ENCODE measurements at places on chromosomes 6 and 20. TPM values are rescaled to one million over a fixed set of nuclear protein-coding genes. Genes with fewer than 3 reads are reported as not detected.

- no peak for DNase-seq
Observed at GRCh38 chr20:48196486-48196885, 411.2 kb upstream of the SULF2 start.

DNA sequence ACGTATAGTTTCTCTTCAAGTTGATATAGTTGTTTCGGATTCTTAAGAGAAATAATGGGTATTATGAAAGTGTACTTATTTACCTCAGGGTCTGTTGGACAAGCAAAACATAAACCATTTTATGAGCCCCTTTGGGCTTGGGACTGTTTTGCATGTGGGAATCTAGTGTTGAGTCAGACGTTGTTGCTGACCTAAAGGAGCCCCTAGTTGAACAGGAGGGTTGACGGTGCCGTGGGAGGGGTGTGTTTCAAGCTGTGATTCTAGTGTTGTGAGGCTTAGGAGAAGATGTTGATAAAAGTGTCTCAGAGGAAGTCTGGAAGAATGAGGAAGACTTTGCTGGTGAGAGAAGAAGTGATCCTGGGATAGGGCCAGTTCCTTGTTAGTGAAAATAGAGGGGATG lies 140.0 kb downstream of the ARID1B start:
- DNase-seq, result no peak

DNA sequence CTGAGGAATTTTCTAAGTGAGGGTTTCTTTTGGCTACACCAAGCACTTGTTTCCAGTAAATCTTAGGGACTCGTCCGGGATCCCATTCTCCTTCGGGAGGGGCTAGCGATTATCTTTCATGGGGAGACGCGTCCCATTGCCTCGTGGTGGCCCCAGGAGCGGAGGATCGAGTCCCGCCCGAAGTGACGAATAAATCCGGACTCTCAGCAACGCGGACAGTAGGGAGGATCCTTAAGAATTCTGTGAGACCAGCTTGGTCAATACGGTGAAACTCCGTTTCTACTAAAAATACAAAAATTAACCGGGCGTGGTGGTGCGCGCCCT lies 69.1 kb upstream of the PRSS16 start:
- no peak for DNase-seq

DNA sequence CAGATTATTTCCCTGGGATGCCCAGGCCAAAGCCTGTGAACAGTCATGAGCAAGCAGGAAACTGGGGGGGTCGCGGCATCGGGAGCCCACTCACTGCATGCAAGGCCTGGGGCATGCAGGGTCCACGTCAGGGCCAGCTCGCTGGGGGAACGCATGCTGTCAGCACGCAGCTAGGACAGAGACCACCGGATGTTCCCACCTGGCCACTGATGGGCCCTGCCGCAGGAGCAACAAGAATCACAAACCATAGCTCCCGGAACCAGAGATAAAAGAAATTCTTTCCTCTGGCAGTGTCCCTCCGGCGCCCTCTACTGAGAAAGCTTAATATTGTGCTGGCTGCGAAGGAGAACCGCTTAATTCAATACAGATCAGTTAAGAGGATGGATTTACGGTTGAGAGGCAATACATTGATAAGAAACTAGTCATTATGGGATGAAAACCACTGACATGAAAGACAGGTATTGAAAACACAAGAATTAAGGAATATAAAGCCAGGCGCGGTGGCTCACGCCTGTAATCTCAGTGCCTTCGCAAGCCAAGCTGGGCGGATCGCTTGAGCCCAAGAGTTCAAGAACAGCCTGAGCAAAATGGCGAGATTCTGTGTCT lies 32.6 kb downstream of the C6orf15 start:
- peak; percentile 65 for DNase-seq

- DNase-seq, result no peak
Observed at GRCh38 chr20:38828514-38829295, 23.2 kb downstream of the PPP1R16B start.

DNA sequence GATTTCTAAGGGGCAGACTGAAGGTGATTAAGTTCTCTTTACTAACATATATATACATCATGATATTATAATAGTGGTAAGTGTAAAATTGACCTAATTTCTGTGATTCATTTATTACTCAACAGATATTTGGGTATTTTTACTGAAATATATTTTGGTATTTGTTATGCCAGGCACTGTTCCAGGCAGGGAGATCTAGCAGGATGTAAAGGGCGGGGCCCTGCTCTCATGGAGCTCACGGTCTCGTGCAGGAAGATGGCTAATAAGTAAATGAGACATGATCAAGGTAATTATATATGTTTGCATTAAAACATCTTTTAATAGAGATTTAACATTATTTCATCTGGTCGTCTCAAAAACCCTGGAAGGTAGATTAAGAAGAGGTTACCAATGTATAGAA lies 27.7 kb downstream of the FAM50B start:
- DNase-seq, result no peak

DNA sequence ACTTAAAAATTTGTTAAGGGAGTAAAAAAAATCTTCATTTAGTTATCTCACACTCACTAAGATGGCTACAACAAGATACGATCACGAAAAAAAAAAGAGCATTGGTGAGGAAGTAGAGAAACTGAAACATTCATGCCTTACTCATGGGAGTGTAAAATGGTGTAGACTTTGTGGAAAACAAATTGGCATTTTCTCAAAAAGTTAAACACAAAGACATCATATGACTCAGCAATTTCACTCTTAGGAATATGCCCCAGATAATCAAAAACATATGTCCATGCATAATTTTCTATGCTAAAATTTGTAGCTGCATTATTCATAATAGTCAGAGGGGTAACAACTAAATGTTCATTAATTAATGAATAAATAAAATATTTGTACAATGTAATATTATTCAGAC lies 120.9 kb upstream of the IRAK1BP1 start:
- DNase-seq, result peak; percentile 65

DNA sequence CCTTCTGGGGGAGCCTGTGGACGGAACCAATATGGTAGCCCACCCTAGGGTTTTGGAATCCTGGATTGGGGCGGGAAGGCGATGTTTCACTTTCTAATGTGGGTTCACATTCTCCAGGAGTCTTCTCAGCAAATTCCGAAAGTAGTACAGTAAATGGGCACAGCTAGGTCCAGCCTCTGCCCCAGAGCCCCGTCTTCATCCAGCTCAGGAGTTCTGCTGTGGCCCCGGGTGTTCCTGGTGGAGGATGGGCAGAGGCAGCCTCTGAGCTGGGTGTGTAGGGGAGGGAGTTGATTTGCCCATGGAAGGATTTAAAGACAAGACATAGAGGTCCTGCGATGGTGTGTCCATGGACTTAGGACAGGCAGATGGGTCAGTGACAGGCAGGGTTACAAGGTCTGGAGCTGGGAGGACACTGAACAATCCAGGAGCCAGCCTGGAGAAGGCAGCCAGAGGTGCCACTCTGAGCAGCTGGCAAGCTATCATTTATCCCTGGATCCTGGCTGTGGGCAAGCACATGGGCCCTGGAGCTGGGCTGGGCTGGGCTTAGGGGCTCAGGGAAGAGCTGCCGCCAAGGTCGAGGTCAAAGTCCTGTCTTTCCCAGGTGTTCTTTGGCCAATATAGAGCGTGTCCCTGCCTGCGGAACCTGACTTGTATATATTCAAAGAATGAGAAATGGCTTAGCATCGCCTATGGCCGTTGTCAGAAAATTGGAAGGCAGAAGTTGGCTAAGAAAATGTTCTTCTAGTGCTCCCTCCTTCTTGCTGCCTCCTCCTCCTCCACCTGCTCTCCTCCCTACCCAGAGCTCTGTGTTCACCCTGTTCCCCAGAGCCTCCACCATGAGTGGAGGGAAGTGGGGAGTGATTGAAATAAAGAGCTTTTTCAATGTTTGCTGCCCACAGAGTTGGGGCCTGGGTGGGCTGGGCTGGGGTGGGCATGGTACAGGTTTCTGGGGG lies 6.7 kb downstream of the CLPSL1 start:
- no peak for DNase-seq

- no peak for DNase-seq
Observed at GRCh38 chr6:31138982-31139381, at the start of gene PSORS1C2. Gene PSORS1C2, minus strand, starts transcription at chr6:31139066. Its CDS starts 40 bp downstream, at chr6:31139026.

GRCh38 chr6:169867751-169868191 lies 116.3 kb downstream of the ERMARD start:
- no peak for DNase-seq

DNA sequence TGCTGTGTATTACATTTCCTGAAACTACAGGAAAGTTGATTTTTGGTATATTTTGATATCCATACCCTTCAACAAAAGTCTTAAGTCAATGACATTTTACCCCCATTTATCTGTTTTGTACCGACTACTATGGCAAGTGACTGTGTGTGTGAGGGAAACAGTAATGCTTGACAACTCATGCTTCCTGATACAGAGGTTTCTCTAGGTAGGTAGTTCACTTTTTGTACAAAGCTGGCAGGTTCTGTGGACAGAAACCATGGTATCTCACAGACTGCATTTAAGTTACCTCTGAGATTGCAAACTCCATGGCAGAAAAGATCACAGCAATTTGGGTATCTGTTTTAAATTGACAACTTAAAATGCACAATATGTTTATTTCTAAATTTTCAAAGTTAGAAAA lies 28.8 kb downstream of the FARS2 start:
- no peak for DNase-seq

- DNase-seq, result no peak
Observed at GRCh38 chr20:43727980-43728590, 1.3 kb upstream of the GTSF1L start.

- peak; percentile 76 for DNase-seq
Observed at GRCh38 chr6:7505189-7505699, 36.2 kb upstream of the DSP start.

- DNase-seq, result no peak
Observed at GRCh38 chr20:46157625-46158024, 39.5 kb downstream of the CD40 start.

DNA sequence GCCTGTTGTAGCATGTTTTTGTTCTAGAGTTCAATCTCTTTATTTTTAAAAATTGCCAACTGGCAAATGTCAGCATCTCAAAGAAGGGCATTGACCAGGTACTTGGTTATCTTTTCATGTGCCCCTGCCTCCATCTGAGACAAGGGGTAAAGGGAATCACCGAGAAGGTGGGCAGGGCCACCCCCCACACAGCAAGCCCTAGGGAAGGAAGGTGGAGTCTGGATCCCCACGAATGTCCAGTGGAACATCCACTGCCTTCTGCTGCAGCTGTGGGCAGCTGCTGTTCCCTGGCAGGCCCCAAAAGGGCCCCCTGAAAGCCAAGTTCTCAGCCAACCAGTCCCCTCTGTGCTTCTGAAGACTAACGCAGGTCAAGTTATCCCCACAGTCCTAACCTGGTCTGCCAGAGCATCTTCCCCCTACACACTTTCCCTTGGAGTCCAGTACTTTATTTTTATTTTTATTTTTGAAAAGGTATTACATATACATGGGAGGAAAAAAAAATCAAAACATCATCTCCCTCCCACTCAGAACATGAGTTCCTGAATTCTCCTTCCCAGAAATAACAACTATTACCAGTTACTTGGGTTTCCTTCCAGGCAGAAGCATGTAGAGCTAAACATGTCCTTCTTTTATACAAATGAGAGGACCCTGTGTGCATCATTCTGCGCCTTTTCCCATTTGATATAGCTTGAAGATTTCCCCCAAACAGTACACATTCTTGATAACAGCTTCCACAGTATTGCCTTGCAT lies 253.7 kb downstream of the MAFB start:
- DNase-seq, result no peak

GRCh38 chr6:157434349-157435033 lies 53.5 kb downstream of the ZDHHC14 start:
- DNase-seq, result no peak

DNA sequence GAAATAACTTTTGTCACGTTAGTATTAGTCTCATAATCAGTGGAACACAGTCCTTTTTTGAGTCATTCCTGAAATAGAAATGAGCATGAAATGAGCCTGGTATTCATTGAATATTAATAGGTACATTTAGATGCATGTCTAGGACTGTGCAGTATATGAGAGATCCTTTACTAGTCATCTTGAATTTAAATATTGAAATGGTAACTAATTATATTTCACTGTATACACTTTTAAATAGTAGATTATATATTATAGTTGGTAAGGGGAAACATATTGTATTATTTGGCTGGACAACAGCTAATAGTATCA lies 59.4 kb downstream of the RSPO3 start:
- DNase-seq, result no peak

GRCh38 chr20:1577906-1578305 lies 20.4 kb upstream of the SIRPD start:
- DNase-seq, result peak; percentile 0

DNA sequence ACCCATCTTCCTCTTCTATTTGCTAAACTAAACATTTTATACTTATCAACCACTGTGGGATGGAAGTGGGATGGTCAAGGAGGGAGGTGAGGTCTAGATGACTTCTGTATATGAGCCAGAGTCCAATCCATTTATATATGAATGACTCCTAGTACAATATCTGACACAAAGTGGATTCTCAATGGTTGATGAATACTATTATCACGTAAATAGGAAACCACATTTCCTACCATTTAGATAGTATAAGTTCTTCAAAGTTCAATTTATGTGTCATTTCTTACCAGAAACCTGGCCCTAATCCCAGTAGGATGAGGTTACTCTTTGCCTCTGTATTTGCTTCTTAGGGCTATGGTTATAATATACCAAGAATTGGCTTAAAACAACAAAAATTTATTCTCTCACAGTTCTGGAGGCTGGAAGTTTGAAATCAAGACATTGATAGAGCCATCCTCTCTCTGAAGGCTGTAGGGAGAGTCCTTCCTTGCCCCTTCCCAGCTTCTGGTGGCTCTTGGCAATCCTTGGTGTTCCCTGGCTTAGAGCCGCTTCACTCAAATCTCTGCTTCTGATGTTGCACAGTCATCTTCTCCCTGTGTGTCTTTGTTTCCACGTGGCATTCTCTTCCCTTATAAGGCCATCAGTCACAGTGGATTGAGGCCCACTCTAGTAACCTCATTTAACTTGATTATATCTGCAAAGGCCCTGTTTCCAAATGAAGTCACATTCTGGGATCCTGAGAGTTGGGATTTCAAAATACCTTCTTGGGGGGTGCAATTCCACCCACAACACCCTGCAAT lies 41.0 kb upstream of the RAB23 start:
- DNase-seq, result peak; percentile 92

DNA sequence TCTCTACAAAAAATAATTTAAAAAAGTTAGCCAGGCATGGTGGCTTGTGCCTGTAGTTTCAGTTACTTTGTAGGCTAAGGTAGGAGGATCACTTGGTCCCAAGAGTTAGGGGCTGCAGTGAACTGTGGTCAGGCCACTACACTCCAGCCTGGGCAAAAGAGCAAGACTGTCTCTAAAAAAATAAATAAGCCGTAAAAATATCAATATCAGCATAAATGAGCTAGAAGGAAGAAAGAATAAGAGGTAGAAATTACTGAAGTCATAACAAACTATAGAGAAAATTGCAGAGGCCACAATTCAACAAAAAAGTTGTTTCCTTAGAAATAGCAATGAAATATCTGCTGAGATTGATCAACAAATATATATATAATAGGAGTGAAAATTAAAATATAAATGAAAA lies 827.3 kb upstream of the FLRT3 start:
- no peak for DNase-seq

GRCh38 chr6:125271486-125272159 lies 30.1 kb downstream of the HDDC2 start:
- peak; percentile 45 for DNase-seq

Gene GJA10
- not detected for total RNA-seq

Gene MAP3K7
- 29.7 TPM for total RNA-seq

Gene PLG
- total RNA-seq, result not detected

Gene C6orf15
- not detected for total RNA-seq

Gene CNR1
- total RNA-seq, result 2.5 TPM

Gene FOXC1
- total RNA-seq, result 1.7 TPM

Gene ADAT2
- 4.6 TPM for total RNA-seq

Gene MAP1LC3A
- 55.0 TPM for total RNA-seq

Gene MTFR2
- total RNA-seq, result 17.1 TPM

Gene SPATA25
- 0.98 TPM for total RNA-seq

Measured in RPMI7951 (cell line).